ENCODE measurements at places on chromosomes 7 and 10. TPM values are rescaled to one million over a fixed set of nuclear protein-coding genes. Genes with fewer than 3 reads are reported as not detected.

MSMB gene
- total RNA-seq = not detected

LIPJ gene
- not detected for total RNA-seq

CFAP69 gene
- 0.44 TPM for total RNA-seq

ANXA8L1 gene
- 2.0 TPM for total RNA-seq

H2BK1 gene
- not detected for total RNA-seq

DNA sequence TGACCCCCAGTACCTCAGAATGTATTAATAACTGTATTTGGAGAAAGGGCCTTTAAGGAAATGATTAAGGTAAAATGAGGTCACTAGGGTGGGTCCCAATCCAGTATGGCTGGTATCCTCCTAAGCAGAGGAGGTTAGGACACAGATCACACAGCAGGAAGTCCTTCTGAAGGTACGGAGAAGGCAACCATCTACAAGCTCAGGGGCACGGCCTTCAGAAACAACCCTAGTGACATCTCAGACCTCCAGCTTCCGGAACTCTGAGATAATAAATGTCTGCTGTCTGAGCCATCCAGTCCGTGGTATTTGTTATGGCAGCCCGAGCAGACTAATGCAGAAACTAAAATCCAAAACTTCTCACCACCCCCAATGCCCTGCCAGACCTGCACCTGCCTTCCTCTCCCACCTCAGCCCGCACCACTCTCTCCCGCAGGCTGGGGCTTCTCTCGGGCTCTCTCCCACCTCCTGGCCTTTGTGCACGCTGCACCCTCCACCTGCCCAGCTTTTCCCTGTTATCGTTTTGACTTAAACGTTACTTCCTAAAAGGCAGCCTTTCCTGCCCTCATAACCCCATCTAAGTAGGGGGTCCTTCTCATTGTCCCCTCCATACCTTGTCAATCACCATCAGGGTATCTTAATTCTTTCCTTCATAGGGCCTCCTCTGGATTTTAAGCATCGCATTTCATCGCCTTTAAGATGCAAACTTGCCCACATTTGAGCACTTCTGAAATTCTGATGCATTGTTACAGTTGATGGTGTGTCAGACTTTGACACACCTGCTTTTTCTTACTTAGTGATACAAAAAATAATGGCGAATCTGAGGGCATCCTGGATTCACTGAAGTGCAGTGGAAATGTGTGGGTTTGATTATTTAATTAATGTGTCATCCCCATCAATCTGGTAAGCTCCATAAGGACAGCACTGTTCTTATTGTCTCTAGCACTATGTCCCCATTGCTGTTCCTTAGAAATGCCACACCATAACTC is 32.2 kb upstream of the AQP1 start:
- DNase-seq = no peak

- no peak for DNase-seq
Measured at GRCh38 chr7:139827042-139827441, 2.0 kb upstream of the TBXAS1 start.

GRCh38 chr7:122520971-122521555 is 177.9 kb downstream of the RNF133 start:
- no peak for DNase-seq

All from MG63 (cell line).